ENCODE measurements at places on chromosomes 12 and 14.

DNA sequence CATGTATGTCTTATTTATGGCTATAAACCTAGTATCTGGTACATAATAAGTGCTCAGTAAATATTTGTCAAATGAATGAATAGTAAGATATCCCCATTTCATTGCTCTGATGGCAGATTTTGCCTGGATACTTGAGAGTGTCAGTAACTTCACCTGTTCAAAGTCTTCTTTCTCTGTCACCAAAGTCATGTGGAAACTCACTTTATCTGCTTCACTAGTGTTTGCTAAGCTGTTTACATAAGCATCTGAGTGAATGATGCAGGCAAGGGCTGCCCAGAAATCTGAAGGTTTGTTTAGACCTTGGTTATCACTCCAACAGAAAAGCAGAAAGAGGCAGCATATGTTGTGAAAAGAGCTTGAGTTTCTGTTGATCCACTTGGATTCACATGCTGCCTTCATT lies 4.3 kb downstream of the OR4E1 start:
- DNase-seq, result no peak

GRCh38 chr14:85921241-85921640 lies 391.3 kb downstream of the FLRT2 start:
- no peak for DNase-seq

- DNase-seq, result peak; percentile 10
Measured at GRCh38 chr12:22543246-22544037, 900 bp downstream of the C2CD5 start.

DNA sequence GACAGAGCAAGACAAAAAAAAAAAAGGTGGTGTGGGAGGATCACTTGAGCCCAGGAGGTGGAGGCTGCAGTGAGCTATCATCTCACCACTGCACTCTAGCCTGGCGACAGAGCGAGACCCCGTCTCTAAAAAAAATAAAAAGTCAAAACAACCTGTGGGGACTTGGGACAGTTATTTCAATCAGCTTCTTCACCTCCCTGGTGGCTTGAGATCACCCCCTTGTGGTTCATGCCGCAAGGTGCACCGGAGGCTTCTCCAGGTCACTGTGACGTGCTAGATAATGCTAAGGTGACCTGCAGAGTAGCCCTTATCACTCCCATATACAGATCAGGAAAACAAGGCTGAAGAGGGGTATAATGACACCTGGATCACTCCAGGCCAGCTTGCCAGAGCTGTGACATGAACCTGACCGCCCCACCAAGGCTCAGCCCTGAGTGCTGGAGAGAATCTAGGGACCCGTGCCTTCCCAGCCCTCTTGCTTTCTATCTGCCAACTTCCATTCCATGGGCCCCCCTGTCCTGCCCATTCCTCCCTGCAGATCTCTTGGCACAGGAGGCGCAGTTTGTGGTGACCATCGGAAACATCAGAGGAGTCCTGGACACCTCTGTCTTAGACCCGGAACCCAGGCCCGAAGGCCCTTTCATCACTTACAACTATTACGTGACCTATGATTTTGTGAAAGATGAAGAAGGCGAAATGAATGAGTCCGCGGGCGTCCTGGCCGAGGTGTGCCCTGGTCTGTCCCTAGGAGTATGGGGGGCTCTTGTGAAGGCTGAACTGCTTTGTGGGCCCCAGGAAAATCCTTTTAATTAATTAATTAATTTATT lies 8.1 kb downstream of the LRRC43 start:
- peak; percentile 42 for DNase-seq

- DNase-seq, result no peak
Measured at GRCh38 chr12:25992026-25992782, 33.7 kb downstream of the RASSF8 start.

- DNase-seq, result no peak
Measured at GRCh38 chr14:72643317-72643801, 250.5 kb downstream of the DPF3 start.

GRCh38 chr14:90740081-90740480 lies 76.1 kb downstream of the TTC7B start:
- DNase-seq, result no peak

DNA sequence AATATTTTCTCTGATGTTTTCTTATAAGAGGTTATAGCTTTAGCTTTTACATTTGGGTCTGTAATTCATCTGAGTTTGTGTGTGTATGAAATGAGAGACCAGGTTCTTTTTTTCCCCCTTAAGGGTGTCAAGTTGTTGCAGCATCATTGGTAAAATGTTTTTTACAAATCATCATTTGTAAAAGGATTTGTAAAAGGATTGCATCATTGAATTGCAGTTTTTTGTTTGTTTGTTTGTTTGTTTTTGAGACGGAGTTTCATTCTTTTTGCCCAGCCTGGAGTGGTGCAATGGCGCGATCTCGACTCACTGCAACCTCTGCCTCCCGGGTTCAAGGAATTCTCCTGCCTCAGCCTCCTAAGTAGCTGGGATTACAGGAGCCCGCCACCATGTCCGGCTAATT lies 31.1 kb downstream of the MAPKAPK5 start:
- DNase-seq, result no peak

DNA sequence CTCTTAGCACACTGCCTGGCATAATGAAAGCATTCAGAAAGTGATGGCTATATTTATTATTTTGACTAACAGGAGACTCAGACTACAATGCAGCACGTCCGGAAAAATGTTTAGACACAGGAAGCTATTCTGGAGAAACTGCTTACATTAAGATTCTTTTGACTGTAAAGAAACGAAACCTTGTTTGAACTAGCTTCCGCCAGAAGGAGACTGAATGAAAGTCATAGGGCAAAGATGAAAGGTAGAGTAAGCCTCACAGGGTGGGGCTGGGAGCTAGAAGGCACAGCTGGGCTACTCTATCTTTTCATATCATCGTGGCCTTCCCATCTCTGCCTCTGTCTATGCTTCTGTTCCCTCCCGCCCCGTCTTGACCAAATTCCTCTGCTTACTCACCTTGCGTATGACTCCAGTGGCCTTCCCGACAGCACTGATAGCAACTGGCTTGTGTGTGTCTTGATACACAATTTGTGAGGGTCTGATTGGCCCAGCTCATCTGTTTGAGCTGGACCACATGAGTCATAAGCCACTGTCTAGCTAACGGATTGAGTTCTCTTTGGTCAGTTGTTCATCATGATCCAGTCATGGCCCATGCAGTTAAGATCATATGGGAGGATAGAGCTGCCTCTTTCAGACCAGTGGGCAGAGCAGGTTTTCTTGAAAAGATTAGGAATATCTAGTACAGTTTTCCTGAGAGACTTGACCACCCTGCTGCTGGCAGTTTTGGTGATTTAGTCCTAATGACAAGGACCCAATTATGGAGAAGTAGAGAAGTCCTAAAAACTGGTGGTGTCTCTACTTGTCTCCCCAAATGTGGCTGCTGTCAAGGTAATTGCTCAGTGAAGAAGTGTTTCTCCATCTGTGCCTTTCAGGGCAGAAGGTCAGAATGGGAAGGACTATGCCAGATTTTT lies 151.5 kb upstream of the SLC38A2 start:
- DNase-seq, result no peak

DNA sequence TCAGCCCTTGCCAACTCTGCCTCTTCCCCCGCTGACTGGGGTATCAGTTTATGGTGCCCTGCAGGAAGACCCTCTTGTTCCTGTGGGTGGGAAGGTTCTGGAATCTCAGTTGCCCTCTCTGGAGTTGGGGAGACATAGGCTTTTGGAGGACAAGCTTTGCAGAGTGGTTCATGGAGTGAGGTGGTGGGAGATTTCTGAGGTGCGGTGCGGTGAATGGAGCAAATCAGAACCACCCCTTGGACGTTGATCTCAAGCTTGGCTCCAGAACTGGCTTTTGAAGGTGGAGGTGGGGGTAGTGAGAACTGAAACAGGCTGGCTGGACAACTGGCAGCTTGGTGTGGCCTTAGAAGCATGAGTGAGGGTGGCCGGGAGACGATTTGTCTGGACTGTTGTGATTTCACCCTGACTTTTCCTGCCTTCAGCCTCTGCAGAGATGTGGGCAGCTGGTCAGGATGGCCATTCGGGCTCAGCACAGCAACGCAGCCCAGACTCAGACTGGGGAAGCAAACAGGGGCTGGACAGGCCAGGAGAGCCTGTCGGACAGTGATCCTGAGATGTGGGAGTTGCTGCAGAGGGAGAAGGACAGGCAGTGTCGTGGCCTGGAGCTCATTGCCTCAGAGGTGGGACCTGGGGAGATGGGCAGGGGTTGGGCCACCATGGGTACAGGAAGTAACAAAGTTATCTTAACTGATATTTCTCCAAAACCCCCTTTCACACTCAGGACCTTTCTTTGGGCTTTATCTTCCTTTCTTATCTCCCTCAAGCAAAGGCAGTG lies 1.1 kb downstream of the SHMT2 start:
- DNase-seq, result no peak

DNA sequence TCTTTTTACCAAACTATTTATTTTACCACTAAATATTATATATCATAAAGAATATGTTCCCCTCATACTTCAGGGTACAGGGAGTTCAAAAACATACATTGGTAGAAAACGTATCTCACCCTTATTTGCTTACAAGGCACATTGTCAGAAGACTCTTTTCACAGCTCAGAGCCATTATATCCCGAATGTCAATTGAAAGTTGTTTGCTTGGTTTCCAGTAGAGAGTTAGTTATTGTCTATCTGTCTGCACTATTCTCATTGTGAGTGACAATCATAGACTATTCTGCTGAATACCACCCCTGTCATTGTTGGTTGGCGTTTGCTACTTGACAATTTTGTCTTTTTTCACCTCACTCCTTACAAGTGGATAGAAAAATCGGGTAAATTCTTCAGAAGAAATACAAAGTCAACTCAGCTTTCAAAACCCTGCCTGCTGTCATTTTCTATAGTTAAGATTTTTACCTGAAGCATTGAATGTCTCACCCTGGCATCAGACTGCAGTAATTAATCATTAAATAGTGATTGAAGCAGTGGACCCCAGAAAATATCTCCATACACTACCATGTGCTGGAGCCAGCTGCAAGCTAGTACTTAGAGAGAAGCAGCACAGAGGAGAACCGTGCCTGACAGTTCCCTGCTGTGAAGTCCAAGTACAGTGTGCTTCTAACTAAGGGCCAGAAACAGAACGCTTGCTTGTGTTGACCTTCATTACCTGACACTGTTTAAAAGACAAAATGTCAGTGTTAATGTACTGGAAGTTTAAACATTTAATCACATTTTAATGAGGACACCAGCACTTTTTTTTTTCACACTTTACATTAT lies 510.6 kb downstream of the RERGL start:
- no peak for DNase-seq

DNA sequence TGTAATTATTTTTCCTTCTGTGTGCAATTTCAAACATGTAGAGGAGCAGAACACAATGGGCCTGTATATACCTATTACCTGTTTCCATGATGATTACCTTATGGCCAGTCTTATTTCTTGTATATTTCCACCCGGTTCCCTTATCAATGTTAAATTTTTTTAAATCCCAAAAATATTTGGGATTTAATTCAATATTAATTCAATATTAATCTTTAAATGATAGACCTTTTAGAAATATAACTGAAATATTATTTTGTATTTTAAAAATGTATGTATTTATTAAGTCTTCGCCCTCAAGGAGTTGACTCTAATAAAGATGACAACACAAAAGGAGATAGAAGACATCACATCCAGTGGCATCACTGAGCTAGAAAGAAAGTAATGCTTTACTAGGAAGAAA lies 607 bp upstream of the KRT6C start:
- no peak for DNase-seq

DNA sequence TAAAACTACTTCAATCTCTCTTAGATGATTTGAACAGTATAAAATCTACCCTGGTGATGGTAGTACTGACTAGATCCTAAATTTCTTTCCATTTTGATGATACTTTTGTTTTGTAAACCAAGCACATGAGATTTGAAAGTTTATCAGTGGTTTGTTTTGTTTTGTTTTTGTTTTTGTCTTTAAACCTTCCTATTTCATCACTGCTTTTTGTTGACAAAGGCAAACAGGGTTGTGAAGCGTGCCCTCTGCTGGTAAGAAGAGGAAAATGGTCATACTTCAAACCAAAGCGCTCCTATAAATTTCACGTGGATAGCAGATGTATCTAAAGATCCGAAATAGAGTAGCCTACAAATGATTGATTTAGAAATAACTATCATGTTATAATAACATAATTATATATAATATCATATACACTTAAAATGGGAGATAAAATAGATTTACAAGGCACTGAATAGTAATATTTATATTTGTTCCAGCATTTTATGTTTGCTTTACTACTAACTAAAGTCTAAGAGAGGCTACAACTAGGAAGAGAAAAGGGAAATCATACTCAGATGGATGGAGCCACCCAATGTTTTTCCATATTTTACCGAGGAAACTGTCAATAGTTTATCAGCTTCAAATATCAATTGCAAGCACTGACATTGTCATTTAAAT lies 254.0 kb upstream of the USP15 start:
- DNase-seq, result no peak

- DNase-seq, result peak; percentile 18
Measured at GRCh38 chr14:104138098-104138717, at the start of gene KIF26A. TSS of gene KIF26A (plus strand) at chr14:104138587. CDS start at chr14:104138723, 136 bp downstream.

DNA sequence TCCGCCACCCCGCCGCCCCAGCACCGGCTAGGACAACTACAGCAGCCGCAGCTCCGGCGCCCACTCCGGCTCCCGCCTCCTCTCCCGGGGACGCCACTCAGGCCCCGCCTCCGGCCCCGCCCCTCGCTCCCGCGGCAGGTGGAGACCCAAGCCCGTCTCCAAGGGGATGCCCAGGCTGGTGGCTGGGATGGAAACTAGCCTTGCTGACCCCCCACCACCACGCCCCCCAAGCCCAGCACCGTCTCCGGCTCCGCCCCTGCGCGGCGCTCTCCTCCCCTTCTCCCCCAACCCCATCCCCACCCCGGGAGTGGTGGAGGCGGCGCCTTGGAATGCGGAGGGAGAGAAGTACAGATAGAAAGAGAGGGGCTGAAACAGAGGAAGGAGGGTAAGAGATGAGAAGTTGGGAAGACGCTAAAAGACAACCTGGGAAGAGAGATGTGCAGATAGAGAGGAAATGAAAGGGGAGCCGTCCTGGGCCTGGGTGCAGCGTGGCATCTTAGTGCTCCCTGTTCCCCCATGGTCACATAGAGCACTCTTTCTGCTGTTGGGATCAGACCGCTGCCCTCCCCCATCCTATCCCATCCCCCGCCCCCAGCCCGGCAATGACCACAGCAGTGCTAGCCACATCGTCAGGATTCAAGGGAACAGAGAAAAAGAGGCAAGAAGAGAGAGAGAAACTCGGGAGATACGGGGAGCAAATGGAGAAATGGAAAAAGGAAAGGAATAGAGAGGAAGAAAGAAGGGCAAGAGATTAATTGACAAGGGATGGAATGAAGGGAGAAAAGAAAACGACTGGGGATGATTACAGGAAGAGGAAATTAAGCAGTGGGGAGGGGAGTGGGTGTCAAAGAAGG lies at the start of gene ITGA7:
TSS of gene ITGA7 (minus strand) at position 64 of the 854 bp plus-strand sequence. CDS start 222 bp downstream, outside the sequence.
- DNase-seq, result peak; percentile 47

GRCh38 chr14:26828741-26829140 lies 230.9 kb upstream of the NOVA1 start:
- DNase-seq, result no peak

- no peak for DNase-seq
Measured at GRCh38 chr12:455821-456220, 3.9 kb upstream of the B4GALNT3 start.

GRCh38 chr14:53273671-53274072 lies 120.5 kb upstream of the DDHD1 start:
- no peak for DNase-seq

DNA sequence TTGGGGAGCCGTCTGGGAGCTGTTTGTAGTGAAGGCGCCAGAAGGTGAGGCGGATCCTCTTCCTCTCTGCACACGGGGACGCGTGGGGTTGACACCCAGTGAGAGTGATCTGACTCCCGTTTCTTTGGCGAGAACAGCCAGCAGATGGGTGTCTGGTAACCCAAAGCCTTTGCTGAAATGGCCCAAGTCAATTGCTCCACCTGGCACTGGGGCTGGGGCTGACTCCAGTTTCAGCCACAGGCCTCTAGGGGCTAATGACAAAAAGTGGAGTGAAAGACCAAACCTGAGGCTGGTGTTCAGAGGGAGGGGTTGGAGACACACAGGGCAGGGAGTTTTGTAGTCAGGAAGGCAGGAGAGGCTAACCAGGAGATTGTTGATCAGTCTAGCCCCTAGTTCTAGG lies 87.0 kb downstream of the FRMD6 start:
- no peak for DNase-seq

Data from stimulated activated CD8-positive, alpha-beta memory T cell treated with anti-CD3 and anti-CD28 coated beads, Interleukin-7, amount 100 ng/mL, for 24 hours (primary cell).